Lung (tissue), 17 donors: ENCODE measurements at places on chromosomes 7 and 10. TPM values are rescaled to one million over a fixed set of nuclear protein-coding genes. Genes with fewer than 3 reads are reported as not detected.

DNA sequence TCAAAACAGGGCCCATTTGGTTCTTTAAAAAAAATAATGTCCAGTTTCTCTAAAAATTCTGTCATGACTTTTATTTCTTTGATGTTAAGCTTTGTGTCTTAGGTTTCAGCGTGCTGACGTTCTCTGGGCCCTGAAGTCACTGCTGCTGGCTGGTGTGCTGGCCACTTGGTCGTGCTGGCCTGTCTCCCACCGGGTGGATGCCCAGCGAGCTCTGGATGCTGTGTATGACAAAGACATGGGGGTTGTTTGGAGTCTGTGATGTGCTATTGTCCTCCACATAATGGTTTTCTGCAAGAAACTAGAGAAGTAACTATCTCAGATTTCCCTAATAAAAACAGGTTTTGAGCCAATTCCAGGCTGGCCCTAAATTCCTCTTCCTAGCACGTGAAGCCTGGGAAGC, 9.5 kb upstream of the IDI2 start:
- DNase-seq, result no peak

GRCh38 chr7:101146-102046, 91.0 kb upstream of the FAM20C start:
- DNase-seq, result no peak

PRXL2A gene
- 59.5 TPM for total RNA-seq

IGFBP1 gene
- not detected for total RNA-seq

FAM20C gene
- 17.3 TPM for total RNA-seq

GRCh38 chr7:30920584-30921539, 9.2 kb downstream of the AQP1 start:
- DNase-seq, result no peak

DNA sequence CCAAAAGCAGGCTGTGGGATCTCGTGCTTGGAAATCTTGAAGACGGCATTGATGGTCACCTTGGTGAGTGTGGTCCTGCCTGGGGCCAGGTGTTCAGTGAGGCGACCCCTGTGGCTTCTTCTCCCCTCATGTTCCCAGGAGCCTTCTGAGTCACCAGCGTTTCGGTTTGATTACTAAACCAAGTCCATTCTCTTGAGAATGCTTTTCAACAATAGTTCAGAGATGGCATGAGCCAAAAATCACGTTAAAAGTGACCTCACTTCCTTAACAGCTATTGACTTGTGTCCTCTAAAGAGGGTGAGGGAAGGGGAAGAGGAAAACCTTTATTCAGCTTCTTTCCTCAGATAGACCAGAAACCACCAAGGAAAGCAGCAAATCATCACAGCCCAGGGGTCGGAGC, 315.2 kb downstream of the GATA3 start:
- no peak for DNase-seq

DNA sequence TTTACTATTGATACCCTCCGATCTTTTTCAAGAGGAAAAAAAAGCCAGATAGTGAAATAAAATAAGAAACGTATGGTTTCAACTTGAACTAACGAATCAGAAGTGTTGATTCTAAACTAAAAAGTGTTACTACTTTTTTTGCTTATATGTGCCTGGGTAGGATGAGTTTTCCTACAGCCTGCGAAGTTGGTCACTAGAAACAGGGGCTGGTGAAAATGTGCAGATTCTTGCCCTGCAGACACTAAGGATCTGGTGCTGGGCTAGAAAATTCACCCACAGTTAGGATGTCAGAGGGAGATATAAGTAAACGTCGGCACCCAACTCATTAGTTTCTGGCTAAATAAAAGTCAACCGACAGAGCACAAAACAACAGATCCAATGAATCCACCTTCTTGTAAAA, 298.7 kb upstream of the NFE2L3 start:
- DNase-seq, result no peak

DNA sequence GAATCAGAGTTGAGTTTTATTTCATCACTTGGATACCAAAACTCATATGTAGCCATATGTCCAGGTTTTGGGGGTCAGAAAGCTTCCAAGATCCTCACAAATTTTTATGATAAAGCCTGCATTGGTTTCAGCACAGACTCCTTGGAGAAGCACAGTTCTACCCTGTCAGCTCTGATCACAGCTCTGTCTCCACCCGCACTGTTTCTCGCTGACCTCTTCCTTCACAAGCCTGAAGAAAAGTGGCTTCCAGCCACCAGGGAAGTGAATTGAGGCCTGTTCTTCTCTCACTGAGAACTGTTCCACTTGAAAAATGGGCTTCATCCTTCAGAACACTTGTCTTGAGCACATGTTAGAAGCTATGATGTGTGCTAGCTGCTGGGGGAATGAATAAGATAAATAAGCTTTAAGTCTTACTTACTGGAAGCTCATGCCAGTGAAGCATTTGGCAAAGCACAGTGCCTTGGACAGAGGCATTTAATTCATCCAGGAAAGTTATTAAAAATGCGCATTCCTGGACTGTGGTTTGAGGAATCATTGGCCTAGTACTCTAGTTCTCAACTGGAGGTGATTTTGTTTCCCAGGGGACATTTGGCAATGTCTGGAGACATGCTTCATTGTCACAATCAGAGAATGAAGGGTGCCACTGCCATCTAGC, 133.6 kb downstream of the BMPER start:
- DNase-seq, result peak; percentile 32

- no peak for DNase-seq
Measured at GRCh38 chr10:112639298-112639697, 192.3 kb downstream of the VTI1A start.

DNA sequence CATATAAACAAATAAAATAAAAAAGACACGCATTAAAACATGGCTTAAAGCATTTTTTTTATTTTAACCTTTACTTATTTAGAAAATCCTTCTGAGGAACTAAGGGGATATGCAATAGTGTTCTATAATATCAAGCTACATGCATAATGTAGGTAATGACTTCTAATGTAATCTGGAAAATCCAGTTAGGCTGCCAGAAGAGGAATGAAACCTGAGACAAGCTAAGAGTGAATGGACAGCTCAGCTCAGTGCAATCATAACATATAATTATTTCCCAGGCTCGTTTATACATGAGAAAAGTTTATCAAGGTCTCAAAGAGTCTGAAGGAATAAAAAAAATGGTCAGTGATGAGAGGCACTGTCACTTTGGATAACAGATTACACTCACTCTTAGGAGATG, 649.0 kb upstream of the PCDH15 start:
- DNase-seq, result peak; percentile 46

ZNF239 gene
- 3.5 TPM for total RNA-seq

GRCh38 chr10:5945190-5945509, 32.2 kb downstream of the IL15RA start:
- no peak for DNase-seq

GRCh38 chr10:817371-817770, 114.1 kb downstream of the LARP4B start:
- no peak for DNase-seq

- no peak for DNase-seq
Measured at GRCh38 chr10:66684581-66684980, 241.3 kb upstream of the LRRTM3 start.

DNA sequence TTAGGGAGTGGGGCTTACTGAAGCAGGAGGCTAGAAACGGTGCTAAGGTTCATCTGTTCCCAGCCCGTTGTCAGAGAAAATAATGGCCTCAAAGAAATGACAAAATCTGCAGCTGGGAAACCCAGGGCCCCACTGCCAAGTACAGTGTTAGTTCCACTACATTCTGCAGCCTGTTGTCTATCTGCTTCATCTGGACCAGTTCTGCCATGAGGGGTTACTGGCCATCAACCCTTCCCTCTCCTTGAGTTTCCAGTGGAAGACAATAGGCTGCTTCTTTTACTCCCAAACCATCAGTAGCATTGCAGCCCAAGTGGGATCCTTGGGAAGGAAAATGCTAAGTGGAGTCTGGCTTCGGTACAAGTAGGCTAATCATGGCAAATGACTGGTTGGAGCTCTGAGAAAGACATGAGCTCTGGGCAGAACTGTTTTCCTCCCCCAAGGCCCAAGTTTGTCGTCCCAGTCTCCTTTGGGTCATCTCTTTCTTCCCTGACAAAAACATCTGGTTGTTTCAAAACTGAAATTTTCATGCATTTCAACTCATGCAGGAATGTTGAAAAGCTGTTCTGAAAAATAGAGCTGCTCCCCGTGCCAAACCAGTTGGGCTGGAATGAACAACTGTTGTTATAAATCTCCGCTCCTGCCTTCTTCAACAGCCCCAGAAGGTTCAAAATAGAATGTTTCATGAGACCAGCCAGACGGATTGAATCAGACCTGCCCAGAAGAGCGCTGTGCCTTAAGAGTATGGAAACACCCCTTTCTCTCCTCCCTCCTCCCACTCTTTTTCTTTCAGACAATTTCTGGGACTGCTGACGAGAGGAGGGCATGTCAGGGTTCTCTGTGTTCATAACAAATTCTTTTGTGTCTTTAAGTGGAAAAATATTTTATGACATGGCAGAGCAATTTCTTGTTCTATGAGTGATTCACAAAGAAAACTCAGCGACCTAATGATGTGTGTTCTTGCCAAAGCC, 116.6 kb downstream of the RAB18 start:
- DNase-seq, result peak; percentile 84

- no peak for DNase-seq
Measured at GRCh38 chr10:6802759-6803426, 222.8 kb upstream of the PRKCQ start.

GRCh38 chr10:84634636-84635035, 306.2 kb downstream of the CCSER2 start:
- no peak for DNase-seq

DNA sequence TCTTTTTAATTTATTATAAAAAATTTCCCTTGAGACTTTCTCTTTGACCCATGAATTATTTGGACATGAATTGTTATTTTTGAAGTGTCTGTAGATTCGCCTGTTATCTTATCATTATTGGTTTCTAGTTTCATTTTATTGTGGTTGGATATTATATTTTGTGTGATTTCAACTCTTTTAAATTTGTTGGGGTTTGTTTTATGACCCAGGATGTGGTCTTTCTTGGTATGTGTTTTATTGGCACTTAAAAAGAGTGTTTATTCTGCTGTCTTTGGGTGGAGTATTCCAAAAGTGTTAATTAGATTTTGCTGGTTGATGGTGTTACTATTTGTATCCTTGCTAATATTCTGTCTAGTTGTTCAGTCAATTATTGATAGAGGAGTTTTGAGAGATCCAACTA, 50.5 kb upstream of the GPR141 start:
- DNase-seq, result no peak

- DNase-seq, result no peak
Measured at GRCh38 chr7:22460363-22460988, 39.5 kb downstream of the STEAP1B start.

DNA sequence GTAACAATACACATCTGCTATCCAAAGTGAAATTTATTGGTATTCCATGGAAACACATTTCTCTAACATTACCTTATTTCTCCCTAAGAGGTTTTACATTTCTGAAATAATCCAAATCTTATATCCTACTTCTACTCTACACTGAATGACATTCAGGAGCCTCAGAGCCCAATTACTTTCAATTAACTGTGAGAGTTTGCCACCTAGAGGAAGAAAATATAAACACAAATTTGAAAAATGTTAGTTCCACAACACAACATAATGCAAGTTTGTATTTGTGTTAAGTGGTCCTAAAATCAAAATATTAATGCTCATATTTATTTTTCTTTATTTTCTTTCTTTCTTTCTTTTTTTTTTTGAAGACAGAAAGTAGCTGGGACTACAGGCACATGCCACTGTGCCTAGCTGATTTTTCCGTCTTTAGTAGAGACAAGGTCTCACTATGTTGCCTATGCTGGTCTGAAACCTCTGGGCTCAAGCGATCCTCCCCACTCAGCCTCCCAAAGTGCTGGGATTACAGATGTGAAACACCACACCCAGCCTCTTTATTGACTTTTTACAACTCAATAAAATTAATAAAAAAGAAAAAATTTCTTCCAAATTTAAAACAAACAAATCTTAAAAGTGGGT, 46.0 kb downstream of the ATAD1 start:
- DNase-seq, result peak; percentile 60

GOT1 gene
- 35.3 TPM for total RNA-seq

GRCh38 chr10:101121654-101122031, 9.5 kb upstream of the TLX1 start:
- DNase-seq, result no peak

- DNase-seq, result no peak
Measured at GRCh38 chr10:103100620-103101019, 92.5 kb downstream of the NT5C2 start.

GRCh38 chr10:50618624-50619023, 5.1 kb downstream of the SGMS1 start:
- no peak for DNase-seq

DNA sequence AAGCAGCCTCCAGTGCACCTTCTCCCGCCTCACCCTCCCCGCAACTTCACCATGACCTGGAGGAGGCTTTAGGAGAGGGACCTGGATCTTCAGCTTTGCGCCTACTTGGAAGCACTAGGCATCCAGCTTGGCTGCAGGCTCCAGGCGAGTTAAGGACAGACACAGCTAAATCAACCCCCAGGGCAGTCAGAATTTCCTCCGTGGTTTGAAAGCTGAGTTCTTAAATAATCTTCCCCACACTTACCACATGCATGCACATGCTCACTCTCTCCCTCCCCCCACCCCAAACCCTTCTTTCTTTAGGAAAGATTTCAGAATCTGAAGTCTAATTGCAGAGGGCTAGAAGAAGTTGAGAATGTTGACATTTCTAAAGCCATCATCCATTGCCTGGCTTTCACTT, 36.7 kb upstream of the LRRC4 start:
- DNase-seq, result no peak
